ENCODE measurements at places on chromosomes 7 and 10.

- no peak for DNase-seq
Measured at GRCh38 chr7:141695803-141696289, 6.1 kb downstream of the DENND11 start.

GRCh38 chr7:18497800-18498199 lies 2.3 kb downstream of the HDAC9 start:
- no peak for DNase-seq

- DNase-seq = no peak
Measured at GRCh38 chr10:28327491-28327880, 24.6 kb upstream of the MPP7 start.

DNA sequence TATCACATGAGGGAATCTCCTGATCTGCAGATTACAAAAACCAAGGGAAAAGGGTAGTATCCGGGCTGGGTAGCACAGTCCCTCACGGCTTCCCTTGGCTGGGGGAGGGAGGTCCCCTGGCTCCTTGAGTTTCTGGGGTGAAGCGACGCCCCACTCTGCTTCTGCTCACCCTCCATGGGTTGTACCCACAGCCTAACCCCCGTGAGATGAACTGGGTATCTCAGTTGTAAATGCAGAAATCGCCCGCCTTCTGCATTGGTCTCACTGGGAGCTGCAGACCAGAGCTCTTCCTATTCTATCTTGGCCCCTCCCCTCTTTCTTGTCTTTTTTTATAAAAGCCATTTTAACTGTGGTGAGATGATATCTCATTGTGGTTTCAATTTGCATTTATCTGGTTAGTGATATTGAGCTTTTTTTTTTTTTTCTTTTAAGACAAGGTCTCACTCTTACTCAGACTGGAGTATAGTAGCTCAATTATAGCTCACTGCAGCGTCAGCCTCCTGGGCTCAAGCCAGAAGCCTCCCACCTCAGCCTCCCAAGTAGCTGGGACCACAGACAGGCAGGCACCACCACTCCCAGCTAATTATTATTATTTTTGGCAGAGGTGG lies 87.8 kb downstream of the ABCC2 start:
- peak; percentile 8 for DNase-seq

DNA sequence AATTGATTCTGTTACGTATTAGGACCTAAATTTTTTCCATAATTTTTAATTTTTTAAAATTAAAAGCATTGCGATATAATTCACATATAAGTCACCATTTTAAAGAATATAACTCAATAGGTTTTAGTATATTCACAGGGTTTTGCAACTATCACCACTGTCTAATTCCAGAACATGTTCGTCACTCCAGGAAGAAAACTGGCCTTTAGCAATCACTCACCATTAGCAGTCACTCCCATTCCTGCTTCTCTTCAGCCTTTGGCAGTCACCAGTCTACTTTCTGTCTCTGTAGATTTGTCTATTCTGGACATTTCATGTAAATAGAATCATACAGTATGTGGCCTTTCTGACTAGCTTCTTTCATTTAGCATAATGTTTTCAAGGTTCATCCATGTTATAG lies 176.5 kb downstream of the EXOC4 start:
- DNase-seq = no peak

- DNase-seq = no peak
Measured at GRCh38 chr7:153444641-153445040, 607.6 kb upstream of the DPP6 start.

DNA sequence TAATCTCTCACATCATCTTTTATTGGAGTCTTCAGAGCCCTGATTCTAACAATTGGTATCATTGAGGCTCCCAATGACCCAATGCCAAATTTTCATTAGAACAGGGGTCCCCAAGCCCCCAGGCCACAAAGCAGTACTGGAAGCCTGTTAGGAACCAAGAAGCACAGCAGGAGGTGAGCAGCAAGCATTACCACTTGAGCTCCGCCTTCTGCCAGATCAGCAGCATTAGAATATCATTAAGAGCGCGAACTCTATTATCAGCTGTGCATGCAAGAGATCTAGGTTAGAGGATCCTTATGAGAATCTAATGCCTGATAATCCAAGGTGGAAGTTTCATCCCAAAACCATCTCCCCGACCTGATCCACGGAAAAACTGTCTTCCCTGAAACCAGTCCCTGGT lies 23.1 kb downstream of the KIF5B start:
- no peak for DNase-seq
